ENCODE measurements at places on chromosomes 7 and 10.

- DNase-seq: no peak
These were observed 33.3 kb downstream of the CASP7 start for GRCh38 chr10:113712755-113713639.

- DNase-seq: no peak
These were observed 65.0 kb upstream of the TMEM168 start for GRCh38 chr7:112855227-112855626.

DNA sequence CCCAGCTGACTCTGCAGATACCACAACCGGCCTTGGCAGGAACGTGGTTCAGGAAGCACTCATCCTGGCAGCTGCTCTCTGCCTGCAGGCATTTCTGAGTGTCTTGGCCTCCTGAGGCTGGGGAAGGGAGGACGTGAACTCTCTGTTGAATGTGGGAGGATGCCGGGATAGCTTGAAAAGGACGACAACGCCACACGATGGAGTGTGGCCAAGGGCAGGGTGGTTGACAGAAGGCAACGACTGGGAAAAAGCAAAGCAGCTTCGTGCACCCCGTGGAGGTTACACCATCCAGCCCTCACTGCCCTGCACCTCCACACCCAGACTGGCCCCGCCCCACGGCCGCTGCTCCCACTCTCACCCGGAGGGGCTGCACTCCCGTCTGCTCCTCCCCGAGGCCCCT, 466.1 kb upstream of the FOXK1 start:
- DNase-seq: no peak

DNA sequence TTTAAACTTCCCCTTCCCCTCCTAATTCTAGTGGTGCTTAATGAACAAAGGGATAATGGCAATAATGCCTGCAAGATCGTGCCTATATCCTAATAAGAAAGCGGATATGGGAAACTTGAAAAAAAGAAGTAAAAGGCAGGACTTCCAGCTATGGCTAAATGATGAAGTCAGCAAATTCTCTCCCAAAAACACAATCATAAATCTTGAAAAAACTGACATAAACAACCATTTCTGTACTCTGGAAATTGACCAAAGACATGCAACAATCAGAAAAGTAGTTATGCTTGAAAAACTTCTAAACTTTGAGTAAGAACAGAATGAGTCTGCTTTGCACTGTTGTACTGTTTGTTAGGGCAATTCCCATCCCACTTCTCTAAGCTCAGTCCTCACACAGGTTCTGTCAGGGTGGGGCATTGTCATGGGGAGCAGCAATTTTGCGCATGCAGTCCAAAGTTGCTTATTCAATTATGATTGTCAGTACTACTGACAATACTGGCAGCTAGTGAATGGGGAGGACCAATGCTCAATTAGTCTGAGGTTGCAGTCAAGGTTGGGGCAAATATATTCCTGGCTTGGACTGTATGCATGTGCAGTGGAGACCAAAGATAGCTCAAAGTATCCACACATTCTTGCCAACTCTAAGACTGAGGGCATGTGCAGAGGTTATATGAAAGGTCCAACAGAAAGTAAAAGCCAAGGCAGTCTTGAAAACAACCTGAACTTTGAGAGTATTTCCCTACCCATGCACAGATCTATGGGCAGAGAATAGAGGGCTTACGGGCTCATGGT, 34.1 kb upstream of the ARHGAP22 start:
- DNase-seq: no peak

- DNase-seq: no peak
These were observed 217.4 kb downstream of the GRM8 start for GRCh38 chr7:127035203-127035849.

DNA sequence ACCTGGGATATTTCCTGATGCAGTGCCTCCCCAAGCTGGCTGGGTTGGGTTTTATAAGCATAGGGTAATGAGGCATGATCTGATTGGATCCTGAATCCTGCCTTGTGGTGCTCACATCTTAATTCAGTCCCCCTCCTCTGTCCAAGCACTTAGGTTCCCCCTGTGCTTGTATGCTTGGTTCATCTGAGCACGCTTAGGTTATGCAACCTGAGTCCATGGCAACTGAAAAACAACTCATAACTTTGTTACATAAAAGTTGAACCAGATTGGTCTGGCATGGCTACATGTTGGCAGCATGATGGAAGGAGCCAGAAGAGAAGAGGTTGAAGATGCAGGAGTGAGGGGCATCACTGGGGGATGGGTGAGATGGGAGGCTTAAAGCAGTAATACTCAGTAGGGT, 57.3 kb upstream of the OSBPL3 start:
- no peak for DNase-seq

DNA sequence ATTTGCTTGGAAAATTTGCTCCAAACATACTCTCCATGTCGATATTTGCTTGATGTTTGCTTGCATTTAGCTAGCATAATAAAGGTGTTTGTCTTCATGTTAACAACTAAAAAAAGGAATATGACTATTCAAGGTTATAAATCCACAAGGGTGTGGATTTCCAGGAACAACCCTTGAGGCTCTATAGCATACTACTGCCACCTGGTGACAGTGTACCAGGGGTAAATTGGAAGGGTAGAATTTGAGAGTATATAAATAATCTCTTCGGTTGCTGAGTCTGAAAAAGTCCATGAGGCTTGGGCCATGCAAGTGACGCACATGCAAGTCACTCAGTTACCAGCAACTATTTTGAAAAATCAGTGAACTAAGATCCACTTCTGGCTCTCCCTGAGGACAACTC, 68.4 kb downstream of the SLIT1 start:
- DNase-seq: peak; percentile 7

All from RCC 7860 (cell line).